ENCODE measurements at places on chromosomes 7 and 10.

DNA sequence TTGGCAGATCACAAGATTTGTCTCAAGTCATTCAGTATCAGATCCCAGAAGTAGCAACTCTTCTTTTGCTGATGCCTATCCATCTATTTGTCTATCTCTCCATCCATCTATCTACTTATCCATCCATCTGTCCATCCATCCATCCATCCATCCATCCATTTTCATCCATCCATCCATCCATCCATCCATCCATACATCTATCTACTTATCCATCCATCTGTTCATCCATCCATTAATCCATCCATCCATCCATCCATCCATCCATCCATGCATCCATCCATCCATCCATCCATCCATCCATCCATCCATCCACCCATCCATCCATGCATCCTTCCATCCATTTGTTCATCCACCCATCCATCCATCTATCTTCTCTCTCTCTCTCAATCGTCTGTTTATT lies 142.7 kb downstream of the PFKFB3 start:
- no peak for DNase-seq

DNA sequence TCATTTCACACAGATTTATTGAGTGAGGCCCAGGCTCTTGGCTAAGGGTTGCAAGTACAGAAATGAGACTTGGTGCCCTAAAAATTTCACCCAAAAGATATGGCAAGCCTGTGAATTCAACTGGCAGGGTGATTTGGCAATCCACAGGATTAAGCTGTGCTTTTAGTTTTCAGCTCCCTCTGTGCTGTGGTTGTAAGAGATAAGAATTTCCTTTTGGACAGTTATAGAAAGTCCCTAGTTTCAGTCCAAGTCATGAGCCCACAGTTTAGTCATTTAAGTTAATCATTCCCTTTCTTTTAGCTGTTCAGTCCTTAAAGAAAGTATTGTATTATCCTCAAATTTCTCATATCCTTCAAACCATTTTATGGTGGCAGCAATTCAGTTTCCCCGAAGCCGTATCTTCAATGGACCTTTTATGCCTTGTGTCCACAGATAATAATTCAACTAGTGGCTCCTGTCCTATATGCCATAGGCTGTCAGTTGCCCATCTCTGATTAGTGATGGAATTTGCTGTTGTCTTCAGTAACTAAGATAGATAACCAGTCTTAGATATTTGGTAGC lies 73.4 kb upstream of the NAMPT start:
- no peak for DNase-seq

DNA sequence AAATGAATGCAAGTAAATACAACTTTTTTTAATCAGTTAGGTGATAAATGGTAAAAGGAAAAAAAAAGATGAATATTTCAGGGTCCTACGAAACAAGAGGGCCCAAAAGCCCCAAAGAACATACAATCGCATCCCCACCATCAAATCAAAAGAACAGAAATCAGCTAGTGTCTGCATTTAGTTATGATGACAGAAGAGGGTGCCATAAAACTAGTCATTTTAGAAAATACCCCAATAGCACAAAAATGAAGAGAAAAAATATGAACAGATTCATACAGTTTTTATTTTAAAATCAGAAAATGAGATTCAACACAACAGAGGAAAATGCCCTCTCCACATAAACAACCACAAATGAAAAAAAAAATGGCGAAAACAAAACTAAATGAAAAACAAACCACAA lies 905.5 kb downstream of the REEP3 start:
- DNase-seq: no peak

DNA sequence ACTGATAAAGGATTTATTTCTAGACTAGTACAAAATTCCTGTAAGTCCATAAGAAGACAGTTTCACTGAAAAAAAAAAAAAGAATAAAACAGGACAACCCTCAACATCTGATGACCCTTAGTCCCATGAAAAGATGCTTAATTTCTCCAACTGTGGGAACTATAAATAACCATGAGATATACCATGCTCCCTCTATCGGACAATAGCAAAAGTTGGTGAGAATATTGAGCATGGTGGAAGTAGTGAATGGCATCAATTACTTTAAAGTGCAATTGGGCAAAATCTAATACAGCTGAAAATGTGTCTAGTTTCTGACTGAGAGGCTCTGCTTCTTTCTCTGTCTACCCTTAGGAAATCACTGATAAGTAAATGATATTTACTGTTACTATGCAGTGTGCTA lies 348.8 kb downstream of the SUGCT start:
- no peak for DNase-seq

DNA sequence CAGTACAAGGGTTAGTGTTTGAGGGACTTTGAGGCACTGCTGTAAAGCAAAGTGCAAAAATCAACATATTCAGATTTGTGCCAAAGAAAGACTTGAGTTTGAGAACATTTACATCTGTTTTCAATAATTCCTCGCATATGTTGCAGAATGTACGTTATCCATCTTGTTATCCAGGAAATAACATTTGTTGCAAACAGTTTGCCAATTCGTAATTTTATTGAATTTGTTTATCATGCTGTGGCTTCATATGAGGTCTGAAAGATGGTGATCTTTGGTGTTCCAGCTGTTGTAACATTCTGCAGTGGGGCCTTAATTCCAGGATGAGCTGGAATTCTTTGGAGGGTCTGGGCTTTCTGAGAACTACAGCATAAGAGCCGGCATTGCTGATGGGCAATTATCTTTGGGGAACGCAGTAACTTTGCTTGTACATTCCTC lies 396.2 kb downstream of the LRMDA start:
- no peak for DNase-seq

DNA sequence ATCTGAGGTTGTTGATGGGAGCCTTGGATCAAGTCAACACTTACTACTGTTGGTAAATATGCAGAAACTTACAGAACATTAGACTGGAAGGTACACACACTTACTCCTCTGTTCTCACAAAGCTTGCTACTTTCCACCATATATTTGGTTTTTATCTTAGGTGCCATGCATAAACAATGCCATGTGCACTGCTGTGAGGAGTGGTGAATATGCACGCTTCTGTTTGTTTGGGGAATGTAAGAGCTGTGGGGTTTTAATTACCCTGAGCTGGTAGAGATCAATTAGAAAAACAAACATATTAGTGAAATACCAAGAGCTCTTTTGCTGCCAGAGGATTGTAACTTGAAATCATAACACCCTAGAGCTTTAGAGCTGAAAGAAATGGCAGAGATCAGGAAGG lies 79.8 kb upstream of the ARID5B start:
- DNase-seq: no peak
